Neural crest cell (in vitro differentiated cells): ENCODE measurements at places on chromosomes 5 and 9. TPM values are rescaled to one million over a fixed set of nuclear protein-coding genes. Genes with fewer than 3 reads are reported as not detected.

The SNX18 gene
- 19.4 and 21.3 TPM in 2 replicates for total RNA-seq

The RASGRF2 gene
- total RNA-seq = 0.14 and 0.19 TPM in 2 replicates

The FYB1 gene
- total RNA-seq = not detected in 2 replicates

The GALNT10 gene
- 39.8 and 42.3 TPM in 2 replicates for total RNA-seq
